ENCODE measurements at places on chromosomes 2 and 18.

- DNase-seq: no peak
These were observed 47.3 kb upstream of the TANK start for GRCh38 chr2:161112908-161113307.

GRCh38 chr2:71730785-71731383 lies 277.5 kb downstream of the DYSF start:
- DNase-seq: no peak

DNA sequence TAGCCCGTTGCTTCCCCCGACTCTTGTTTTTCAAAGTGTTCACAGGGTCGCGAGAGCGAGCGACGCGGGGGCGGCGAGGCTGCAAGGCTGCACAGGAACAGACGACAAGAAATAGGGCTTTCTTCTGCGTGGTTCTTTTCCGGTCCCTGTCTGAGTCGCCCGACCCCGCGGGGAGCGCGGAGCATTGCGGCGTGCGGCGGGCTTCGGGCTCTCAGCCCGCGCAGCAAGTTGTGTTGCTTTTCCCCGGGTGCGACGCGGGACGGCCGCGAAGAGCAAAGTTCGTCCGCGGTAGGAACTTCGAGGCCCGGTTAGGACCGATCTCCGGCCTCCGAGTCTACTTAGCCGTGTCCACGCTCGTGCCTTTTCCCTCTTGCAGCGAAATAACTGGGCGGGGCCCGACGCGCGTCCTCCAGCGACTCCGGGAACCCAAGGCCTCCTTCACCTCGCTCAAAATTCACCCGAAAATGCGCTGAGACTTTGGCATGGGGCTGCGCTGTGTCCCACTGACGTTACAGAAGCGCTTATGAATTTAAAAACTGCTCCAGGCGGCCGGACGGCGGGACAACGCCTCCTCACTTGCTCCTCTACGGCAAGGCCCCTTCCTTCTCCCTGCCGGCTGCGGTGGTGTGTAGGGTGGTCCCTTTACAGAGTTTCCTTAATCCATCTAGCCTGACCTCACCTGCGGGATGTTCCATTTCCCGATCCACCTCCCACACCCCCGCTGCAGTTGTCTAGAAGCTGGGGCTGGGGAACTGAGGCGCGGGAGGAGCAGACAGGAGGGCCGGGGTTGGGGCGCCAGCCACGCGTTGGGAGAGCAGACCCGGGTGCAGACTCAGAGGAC lies 1.5 kb upstream of the BCL2L11 start:
- peak; percentile 43 for DNase-seq

- DNase-seq: no peak
These were observed 88.3 kb downstream of the CAMKMT start for GRCh38 chr2:44450082-44450481.

DNA sequence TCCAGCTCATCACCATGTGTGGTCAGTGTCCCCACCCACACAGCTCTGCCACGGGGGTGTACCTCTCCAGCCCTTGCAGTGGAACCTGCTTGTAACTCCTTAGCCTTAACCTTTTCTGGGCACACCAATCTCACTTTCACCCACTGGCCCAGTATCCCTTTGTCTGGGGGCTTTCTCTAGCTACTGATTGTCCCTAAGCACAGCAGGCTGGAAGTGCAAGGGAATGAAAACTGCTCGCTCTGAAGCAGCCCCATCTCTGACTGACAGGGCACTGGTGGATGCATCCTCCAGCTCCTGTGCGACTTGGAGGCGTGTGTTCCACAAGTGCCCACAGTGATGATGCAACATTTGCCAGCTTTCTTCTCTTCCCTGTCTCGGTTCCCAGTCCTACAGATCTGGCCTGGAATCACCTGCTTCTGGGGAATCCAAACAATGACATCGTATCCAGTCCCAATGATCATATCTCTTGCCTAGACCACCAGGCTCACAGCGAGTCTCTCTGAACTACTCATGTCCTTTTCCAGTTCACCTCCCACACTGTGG lies 33.6 kb downstream of the SCTR start:
- no peak for DNase-seq

DNA sequence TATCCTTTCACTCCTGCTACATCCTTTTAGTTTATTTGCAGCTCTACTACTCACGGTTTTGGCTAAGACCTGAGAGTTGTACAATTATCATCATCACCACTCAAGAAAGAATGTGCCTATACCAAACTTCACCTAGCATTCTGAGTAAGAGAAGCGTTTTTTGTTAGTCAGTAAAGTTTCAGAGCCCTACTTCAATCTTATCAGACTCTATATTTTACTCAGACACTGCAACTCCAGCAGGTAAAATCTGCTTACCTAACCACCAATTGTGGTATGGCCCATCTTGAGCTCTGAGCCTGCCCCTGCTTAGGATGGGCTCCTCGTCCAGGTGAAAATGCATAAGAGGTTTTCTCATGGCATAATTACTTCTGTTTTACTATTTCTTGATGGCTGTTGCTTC lies 37.1 kb downstream of the ICOS start:
- no peak for DNase-seq

DNA sequence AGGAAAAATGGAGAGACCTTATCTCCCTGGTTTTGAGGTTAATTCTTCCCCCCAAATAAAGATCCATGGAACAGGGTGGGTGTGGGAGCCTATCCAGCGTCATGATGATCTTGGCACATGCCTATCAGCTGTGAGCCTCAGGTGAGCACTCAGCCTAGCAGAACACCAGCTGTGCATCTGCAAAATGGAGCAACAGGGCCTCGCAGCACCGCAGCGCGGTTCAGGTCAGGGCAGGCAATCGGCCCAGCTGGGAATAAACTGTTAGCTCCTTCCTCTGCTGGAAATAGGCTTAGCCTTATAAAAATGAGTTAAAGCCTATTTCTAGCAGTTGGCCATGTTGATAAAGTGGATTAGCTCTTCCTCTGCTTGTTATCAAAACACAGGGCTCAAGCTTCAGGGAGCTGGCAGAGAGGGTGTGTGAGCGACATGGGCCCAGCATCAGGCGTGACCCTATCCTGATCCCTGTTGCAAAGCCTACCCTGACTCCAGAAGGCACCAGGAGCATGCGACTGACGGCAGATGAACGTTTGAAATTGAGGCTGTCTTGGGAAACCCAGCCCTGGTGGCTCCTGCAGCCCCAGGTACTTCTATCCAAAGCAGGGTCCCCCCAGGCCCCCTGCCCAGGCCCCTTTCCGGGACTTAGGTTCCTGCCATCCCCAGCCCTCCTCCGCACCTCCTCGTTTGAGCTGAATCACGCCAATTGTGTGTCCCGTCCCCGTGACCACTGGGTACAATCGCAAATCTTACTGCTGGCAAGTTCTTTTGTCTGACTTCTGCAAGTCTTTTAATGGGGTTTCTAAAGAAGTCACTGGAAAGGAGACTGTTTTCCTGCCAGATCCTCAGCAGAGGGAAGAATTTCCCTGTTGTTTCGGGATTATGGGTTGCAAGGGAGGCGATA lies 35.4 kb downstream of the ARHGEF4 start:
- no peak for DNase-seq

- no peak for DNase-seq
These were observed 678 bp upstream of the OTX1 start for GRCh38 chr2:63049970-63050333.

DNA sequence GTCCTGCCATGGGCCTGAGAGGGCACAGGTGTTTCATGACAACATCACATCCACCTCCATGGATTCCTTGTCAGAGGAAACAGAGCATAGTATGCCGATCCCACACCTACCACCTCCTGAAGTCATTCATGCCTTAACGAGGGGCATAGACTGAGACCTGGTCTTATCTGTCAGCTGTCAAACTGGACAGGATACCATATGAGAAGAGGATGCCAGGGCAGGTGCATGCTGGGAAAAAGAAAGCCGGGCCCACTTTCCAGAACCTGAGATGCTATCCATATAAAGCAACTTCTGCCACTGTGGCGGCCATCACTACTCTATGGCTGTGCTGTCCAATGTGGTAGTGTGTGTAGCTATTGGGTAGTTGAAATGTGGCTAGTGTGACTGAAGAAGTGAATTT lies 116.0 kb upstream of the SIX2 start:
- no peak for DNase-seq

- no peak for DNase-seq
These were observed 86.9 kb downstream of the CRACDL start for GRCh38 chr2:98849113-98849512.

DNA sequence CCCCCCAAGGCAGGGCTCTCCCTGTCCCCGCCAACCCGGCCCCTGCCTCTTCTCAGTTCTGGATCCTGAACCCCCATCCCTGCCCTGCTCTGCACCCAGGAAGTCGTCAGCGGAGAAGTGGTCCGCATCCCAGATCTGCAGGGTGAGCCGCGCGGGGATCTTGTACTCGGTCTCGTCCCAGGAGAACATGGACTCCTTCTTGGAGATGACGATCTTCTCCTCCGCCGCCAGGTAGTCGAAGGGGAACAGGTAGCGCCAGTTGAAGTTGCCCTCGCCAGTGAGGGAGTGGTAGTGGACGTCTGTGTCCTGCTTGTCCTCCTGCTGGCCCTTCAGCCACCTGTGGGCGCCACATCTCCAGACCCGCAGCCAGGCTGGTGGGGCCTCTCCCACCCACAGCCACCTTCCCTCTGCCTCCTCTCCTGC lies 16.3 kb downstream of the OTOF start:
- DNase-seq: no peak

DNA sequence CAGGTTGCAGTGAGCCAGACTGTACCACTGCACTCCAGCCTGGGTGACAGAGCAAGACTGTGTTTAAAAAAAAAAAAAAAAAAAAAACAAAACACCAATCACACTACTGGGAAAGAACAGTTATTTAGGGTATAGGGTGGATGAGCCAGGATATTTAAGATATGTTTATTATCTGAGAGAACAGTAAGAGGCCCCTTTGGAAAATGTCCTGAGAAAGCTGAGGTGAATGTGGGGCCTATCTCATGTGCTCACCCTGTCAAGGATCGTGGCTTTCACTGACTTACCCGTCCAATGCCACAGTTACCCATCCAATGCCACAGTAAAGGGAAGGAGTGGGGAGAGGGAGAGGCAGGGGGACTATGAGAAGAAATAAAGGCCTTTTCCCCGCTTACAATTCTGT lies 19.9 kb upstream of the ENOSF1 start:
- DNase-seq: no peak

GRCh38 chr2:170710609-170710979 lies 4.5 kb upstream of the SP5 start:
- DNase-seq: no peak

GRCh38 chr2:314561-315336 lies 26.9 kb upstream of the ALKAL2 start:
- no peak for DNase-seq

DNA sequence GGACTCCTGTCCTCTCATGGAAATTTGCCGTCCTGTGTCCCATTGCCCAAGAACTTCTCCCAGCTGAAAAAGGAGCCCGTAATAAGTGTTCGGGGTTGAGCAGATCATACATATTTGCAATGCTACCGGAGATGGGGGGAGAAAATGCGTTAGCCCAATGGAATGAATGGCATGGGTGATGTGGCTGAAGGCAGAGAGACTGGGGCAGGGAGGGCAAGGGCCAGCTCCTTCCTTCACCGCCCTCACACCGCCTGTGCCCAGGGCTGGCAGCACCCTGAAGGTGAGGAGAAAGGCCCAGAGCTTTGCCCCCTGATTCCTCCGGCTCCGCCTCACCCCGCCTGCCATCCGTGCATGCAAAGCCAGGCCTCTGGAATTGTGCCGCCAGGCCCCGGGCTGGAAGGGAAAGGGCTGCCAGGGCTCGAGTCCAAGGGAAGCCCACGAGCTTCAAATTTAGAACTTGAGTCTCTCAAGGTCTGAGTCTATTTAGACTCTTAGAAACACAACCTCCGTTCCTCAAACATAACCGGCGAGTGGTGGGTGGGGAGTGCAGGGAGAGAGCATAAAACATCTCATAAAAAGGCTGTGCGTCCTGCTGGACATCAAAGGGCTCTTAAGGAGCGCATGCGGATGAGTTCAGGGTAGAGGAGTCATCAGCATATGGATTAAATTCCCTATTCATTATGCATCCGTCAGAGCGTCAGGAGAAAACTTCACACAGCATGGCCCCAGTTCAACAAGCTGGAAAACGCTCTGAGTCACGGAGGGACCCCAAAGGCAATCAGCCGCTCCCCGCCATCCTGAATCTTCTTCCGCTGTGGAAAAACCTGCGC lies 121.7 kb upstream of the GLI2 start:
- DNase-seq: no peak

DNA sequence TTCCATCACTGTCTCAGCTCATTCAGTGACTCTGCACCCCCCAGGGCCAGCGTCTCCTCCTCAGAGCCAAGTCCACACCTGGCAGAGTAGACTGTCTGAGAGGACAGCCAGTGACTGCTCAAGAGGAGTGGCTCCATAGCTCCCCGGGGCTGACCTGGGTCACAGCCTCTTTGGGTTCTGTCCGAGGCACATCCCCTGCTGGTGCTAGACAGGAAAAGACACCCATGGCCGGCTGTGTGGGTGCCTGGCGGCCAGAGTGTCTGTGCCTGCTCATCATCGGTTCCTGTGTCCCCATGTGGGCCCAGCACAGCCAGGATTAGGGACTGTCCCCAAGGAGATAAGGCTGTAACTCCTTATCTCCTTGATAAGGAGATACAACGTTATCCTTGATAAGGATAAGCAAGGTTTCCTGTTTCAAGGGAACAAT lies 3.5 kb upstream of the CROCC2 start:
- no peak for DNase-seq

DNA sequence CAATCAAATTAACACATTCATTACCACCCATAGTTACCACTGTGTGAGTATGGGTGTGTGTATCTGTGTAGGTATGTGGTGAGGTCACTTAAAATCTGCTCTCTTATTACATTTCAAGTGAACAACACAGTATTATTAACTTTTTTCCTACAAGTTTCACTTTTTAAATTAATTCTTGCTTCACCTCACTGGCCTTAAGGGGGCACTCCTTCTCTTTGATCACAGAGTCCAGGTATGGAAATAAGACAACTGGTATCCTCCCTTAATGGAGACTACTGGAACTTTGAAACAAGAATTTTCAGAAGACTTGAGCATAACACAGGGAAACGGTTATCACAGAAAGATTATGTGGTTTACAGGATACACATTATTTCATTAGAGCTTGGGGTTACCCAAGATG lies 255.8 kb downstream of the ASXL3 start:
- no peak for DNase-seq

DNA sequence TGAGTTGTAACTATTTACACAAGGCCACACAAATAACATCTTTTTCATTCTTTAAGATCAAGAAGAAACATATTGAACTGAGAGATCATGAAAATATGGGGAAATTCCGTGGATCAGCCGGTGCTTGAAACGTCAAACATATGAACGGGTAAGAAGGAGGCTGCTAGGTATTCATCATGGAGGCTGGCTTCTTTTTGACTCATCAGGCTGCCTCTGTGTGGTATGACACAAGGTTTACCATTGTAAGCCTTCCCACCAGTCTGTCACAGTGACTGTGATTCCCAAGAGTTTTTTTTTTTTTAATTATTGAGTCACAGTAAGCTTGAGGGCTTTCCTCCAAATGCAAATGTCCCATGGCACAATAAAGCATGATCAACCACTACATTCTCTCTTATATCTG lies 506.9 kb downstream of the BCL11A start:
- DNase-seq: no peak
